Activated CD4-positive, alpha-beta T cell treated with anti-CD3 and anti-CD28 coated beads, Interleukin-2, amount 50 U/mL, for 48 hours (primary cell): ENCODE measurements at places on chromosomes 16 and 17.

GRCh38 chr17:15654886-15655561 lies 29.1 kb downstream of the TRIM16 start:
- no peak for DNase-seq

DNA sequence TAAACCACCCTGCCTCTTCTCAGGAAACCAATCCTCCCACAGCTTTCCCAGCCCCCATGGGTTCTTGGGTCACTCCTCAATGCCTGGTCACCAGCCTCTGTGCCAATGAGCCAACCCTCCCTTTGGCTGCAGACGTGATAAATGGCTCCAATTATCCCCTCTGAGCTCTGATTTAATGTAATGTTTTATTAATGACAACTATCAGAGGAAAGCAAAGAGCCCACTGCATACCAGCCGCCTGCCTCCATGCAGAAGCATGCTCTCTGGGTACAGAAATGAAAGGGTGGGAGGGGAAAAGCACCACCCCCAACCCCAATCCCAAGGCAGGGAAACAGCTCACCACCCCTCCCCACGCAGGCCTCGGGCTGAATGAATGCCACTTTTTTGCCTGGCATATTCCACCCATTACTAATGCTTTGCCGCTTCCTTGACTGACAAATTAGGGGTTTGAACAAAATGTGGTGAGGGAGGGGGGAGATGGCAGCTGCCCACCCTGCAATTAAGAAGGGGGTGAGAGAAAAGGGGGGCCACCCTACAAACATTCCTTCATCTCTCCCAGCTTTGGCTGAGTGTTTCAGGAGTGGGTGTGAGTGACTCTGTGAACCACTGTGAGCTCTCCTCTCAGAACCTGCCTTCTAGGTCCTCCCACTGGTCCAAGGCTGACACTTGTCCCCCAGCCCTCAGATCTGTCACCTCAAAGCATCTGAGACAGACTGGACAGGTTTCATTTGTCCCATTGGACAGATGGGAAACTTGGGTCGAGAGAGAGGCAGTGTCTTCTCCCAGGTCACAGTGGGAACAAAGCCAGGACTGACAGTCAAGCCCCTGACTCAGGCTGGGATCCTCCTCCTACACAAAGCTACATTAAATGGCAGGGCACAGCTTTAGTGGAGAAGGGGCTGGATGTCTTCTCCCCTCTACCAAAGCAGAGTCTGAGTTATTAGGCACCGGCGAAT lies 161.5 kb downstream of the TMEM132E start:
- no peak for DNase-seq

GRCh38 chr16:2148714-2149629 lies 547 bp downstream of the RAB26 start:
- DNase-seq = peak; percentile 37

GRCh38 chr16:54093281-54093680 lies 193.3 kb downstream of the IRX3 start:
- no peak for DNase-seq

DNA sequence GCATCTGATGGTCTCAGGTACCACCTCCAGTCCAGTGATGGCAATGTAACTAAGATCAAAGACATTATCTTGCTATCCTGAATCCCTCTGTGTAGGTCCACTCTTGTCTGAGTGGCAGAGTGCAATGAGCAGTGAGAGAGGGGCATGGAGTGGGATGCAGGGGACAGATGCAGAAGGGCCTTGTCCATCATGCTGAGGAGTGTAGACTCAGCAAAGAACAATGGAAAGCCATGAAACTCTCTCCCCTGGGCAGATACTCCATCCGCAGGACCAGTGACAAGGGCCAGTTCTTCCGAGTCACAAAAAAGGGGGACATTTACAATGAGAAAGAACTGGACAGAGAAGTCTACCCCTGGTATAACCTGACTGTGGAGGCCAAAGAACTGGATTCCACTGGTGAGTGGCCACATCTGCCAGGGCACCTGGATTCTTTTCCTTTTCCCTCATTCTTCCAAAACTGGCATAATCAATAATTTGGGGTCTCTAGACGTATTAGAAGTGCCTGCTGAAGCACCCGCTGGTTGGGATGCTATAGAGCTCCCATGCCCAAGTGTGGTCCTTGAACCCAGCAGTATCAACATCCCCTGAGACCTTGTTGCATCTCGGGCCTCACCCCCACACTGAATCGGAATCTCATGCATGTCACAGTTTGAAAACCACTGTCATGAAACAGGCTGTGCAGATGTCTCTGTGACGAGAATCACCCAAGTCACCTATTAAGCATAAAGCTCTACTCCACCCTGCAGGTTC lies 29.5 kb downstream of the CDH5 start:
- DNase-seq = no peak

- DNase-seq = no peak
These were observed 110.7 kb upstream of the NOL11 start for GRCh38 chr17:67606896-67607604.

- peak; percentile 25 for DNase-seq
These were observed 7.3 kb upstream of the TRPV2 start for GRCh38 chr17:16407911-16408588.

- DNase-seq = no peak
These were observed 5.5 kb downstream of the TBX2 start for GRCh38 chr17:61404913-61405685.

GRCh38 chr17:12021623-12022140 lies 1.0 kb downstream of the MAP2K4 start:
- no peak for DNase-seq

DNA sequence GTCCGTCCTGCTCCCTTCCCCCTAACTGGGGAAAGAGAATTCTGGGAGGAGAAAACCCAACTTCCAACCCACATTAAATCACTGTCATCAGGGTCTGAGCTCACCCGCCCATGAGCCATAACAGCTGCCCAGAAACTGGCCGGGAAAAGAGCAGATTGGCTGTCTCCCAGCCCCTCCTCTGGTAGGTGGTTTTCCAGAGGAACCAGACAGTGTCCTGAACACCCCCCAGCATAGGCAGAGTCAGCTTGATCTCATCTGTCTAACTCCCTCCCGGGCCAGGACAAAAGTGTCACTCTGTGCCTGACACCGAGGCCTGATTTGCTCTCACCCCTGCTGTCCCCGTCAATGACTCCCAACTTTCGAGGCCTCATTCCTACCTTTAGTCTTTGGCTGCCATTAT lies 197.0 kb downstream of the AXIN2 start:
- no peak for DNase-seq

- no peak for DNase-seq
These were observed 2.7 kb downstream of the MPO start for GRCh38 chr17:58277802-58278595.

GRCh38 chr16:14500791-14501190 lies 129.3 kb downstream of the PARN start:
- DNase-seq = no peak

DNA sequence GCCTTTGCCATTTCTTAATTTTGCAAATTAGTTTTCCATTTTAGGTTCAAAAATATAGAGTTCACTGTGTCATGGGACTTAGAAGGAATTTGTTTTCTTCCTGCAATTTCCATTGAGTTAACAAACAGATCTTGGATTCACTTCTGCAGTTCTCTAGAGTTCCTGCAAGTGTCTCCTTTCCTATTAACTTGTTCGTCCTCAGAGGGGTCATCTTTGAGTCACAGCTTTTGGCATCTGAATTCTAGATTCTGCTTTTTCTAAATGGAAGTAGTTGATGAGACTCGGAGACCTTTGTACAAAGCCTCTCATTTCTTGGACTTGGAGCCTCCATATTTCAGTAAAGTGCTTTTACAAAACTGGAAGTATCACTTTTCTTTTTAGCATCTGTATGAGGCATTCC lies 323.3 kb downstream of the BCAS3 start:
- no peak for DNase-seq

DNA sequence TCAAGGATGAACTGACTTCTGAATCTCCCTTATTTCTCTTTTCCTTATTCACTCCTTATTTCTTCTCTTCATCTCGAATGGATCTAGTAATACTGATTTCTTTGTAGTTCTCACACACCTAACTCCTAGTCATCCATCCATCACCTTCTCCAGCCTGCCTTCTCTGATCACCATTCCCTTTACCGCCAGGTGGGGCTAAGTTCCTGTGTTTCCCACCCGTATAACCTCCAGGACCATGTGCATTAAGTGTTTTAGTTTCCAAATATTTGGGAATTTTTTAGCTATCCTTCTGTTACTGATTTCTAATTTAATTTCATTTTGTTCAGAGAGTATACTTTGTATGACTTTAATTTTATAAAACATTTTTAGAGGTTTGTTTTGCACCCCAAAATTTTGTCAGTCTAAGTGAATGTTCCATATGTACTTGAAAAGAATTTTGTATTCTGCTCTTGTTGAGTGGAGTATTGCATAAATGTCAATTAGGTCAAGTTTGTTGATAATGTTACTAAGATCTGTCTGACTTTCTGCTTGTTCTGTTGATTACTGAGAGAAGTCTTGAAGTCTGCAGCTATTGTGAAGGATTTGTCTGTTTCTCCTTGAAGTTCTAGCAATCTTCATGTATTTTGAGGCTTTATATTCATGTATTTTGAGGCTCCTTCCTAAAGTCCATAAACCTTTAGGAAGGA lies 8.8 kb downstream of the BPTF start:
- DNase-seq = no peak

DNA sequence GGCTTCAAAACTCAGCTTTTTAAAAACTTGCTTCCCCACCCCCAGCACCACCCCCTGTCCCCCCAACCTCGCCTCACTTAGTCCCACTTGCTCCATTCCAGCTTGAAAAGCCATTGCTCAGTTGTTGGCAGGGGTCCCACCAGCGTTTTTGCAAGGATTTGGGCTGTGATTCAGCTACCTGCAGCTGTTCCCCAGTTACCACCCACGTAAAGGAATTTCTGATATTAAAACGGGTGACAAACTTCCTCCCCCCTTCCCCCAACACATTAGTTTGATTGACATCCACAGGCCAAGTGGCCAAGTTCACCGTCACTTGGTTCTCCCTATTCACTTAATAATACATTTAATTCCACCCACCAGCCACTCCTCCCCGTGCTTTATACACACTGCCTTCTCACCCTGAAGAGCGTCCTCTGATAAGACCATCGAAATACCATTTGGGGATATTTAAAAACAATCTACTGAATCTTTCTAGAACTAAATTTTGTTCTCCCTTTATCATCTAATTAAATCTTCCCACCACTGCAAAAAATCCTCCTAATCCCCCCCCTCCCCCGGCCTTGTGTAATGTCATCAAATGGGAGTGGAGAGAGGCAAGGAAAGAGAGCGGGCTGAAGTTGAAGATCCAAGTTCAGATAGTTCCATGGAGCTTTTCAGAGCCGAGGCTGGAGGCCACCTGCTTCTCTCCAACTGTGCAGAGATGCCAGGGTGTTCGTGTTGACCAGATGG lies 55.1 kb downstream of the SOX9 start:
- DNase-seq = no peak

GRCh38 chr16:57023541-57024249 lies 34.3 kb downstream of the NLRC5 start:
- peak; percentile 81 for DNase-seq

GRCh38 chr16:47562366-47562765 lies 101.2 kb downstream of the PHKB start:
- DNase-seq = no peak

GRCh38 chr17:31401456-31402254 lies 10.2 kb downstream of the RAB11FIP4 start:
- no peak for DNase-seq

GRCh38 chr17:78383725-78384471 lies 5.4 kb downstream of the PGS1 start:
- DNase-seq = peak; percentile 74

- no peak for DNase-seq
These were observed 942.1 kb downstream of the KCNJ2 start for GRCh38 chr17:71111460-71111859.

DNA sequence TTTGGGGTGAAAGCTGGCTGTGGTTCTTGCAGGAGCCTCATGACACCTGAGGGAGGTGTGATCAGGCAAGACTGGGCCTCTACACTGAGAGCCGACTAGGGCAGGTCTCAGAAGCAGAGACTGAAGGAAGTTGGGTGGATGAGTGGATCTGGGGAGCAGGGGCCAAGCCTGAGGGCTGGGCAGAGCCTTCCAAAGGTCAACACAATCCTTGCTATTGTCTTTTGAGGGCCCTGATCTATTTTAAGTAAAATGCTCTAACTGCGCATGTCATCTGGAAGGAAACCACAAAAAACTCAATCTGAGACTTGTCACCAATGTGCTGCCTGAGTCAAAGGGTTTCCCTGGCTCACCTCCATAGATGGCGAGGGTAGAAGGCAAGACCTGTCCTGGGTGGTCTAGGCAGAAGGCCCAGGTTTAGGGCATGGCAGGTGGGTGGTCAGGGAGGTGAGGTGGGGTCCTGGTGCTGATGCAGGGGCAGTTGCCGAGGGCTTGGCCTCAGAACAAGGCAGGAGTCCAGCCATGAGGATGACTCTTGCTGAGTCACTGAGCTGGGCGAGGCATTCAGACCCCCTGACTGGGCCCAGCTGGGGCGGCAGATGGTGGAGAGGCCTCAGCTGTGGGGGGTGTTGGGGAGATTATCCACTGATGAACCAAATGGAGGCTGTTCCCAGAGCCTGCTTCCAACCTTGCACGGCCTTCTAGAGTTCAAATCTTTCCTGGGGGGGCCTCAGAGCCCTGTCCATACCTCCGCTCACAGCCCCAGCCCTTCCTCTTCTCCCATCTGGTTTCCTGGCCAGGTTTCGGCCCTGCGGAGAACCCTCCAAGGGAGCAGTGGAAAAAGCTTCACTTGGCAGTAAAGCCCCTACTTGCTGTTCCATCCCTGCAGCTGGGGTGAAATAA lies 5.1 kb downstream of the MVP start:
- peak; percentile 56 for DNase-seq
